Right renal cortex interstitium (tissue), 3 donors: ENCODE measurements at places on chromosomes 7 and 10. TPM values are rescaled to one million over a fixed set of nuclear protein-coding genes. Genes with fewer than 3 reads are reported as not detected.
A peak's percentile ranks its signal among the peaks of the same experiment; 100 is the strongest.

DNA sequence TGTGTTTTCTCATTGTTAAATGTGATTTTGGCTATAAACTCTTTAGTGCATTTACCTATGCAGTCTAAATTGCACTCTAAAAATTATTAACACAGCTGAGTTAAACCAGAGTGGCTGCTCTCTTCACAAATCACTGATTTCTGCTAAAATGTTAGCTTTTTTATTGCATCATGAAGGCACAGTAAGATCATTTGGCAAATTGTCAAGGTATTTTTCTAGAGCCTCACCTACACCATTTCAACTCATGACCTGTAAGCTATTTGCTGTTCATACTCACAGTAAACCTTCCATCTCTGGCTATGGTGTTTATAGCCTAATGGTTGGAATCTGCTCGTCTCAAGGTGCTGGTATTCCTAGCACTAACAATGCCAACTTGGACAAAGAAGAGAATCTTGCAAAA lies 25.7 kb downstream of the NDUFB2 start:
- no peak for DNase-seq

The RNF32 gene
- 2.3 TPM for polyA plus RNA-seq

- DNase-seq, result peak; percentile 17
Observed at GRCh38 chr7:97179454-97180104, 62.1 kb downstream of the SDHAF3 start.

The RABGEF1 gene
- 31.6 TPM for polyA plus RNA-seq

DNA sequence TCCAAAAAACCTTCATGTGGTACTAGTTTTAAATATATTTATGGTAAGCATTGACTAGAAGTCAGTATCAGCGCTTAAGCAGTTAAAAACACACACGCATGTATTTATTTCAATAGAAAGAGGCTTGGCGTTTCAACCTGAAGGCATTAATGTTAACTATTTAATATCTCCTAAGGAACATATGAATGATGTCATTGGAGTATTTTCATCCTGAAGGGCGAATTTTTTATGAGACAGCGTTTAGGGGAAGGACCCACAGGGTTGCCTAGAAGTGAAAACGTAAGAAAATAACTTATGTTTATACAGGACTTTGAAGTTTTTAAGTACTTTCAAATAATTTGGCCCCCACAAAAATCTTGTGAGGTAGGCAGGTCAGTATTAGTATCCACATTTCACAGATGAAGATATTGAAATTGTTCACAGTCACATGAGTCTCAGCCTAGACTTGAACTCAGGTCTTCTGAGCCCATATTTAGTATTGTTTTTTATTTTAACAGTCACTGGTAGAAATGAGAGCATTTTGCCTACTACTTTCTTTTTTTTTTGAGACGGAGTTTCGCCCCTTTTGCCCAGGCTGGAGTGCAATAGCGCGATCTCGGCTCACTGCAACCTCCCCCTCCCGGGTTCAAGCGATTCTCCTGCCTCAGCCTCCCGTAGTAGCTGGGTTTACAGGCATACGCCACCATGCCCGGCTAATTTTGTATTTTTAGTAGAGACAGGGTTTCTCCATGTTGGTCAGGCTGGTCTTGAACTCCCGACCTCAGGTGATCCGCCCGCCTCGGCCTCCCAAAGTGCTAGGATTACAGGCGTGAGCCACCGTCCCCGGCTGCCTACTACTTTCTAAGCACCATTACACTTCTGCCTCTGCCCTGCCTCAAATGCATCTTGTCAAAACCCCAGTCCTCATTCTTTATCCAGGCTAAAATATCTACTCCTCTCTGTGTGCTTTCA lies 1.8 kb downstream of the SLK start:
- DNase-seq, result no peak

The STEAP2 gene
- polyA plus RNA-seq, result 9.3 TPM

DNA sequence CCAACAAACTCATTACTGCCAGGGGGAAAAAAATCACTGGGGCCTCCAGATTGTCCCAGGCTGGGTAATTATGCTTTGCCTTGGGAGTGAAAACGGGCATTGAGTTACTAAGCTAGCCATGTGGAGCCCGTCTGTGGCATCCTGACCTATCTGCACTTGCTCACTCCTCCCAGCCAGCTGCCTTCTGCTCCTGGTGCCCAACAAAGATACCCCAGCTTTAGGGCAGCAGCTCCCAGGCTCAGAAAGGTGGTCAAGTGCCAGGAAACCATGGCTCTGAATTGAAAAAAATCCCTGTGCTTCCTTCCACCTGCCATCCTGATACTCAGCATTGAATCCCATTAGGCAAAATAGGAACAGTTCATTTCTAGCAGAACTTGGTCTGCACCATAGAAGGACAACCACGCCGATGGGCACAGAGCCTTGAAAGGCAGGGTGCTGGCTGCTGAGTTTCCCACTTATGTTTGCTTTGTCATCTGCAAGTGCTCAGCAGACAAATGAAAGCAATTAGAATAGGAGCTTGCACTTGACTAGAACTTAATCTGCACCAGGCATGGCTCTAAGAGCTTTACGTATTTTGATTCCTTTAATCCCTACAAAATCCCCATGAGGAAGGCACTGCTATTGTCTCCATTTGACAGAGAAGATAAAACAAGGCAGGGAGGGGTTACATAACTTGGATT lies 42.8 kb downstream of the HSPA12A start:
- no peak for DNase-seq

- no peak for DNase-seq
Observed at GRCh38 chr7:28028471-28028870, 152.1 kb downstream of the JAZF1 start.

GRCh38 chr7:106022193-106022821 lies 59.2 kb downstream of the CDHR3 start:
- DNase-seq, result no peak

The MAP3K8 gene
- polyA plus RNA-seq, result 5.7 TPM

The STEAP4 gene
- polyA plus RNA-seq, result 0.11 TPM

DNA sequence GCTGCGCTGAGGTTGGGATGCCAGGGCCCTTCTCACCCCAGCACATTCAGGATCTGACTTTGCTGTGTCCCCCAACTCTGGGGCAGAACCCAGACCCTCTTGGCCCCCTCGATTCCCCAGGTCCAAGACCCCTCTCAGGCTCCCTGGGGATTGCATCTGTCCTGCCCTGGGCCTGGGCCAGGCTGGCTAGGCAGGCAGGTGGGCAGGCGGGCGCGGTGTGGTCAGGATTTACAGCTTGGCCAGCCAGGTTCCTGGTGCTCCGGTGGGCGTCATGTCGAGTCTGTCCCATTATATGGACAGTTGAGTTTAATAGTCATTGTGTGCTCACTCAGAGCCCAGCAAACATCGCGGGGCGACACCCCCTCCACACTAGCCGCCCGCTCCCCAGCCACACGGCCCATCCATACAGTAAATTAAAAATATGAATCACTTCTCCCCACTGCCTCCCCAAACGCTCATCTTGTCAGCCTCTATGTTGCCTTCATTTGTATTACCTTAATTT lies 23.5 kb downstream of the POLL start:
- no peak for DNase-seq

- no peak for DNase-seq
Observed at GRCh38 chr10:98469001-98469931, 22.5 kb upstream of the HPS1 start.

DNA sequence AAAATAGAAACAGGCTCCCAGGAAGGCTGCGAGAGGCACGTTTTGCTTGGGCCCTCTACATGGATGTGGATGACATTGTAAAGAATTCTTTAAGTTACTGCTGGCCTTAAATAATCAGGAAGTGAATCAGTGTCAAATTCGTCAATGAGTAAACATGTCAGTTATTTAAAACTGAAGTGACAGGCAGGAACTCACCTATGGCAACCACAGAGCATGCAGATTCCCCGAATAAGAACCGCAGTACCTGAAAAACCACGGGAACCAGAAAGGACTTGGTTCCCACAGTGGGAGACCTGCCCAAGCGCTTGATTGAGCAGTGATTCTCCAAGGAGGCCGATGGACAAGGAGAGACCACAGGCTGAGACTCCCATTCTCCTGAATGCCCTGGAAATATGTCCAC lies 351.2 kb upstream of the AKR1E2 start:
- no peak for DNase-seq

The NEUROD6 gene
- not detected for polyA plus RNA-seq

The CALN1 gene
- 0.83 TPM for polyA plus RNA-seq

DNA sequence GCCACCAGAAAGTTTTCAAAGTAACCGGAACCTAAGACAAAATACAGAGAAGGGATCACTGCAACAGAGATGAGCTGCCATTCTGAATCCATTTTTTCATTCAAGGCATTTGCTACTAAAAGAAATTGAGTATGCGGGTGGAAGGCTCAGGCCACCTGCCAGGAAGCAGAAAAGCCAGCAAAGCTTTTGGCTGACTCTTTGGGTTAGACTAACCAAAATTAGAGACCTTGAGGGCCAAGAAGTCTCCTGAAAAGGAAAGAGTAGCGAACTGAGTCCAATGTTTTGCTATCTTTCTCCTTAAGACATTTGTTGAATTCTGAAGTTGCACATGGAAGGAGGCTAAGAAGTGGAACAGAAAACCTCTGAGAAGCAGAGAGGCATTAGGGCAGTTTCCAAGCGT lies 79.0 kb downstream of the FAS start:
- DNase-seq, result no peak

DNA sequence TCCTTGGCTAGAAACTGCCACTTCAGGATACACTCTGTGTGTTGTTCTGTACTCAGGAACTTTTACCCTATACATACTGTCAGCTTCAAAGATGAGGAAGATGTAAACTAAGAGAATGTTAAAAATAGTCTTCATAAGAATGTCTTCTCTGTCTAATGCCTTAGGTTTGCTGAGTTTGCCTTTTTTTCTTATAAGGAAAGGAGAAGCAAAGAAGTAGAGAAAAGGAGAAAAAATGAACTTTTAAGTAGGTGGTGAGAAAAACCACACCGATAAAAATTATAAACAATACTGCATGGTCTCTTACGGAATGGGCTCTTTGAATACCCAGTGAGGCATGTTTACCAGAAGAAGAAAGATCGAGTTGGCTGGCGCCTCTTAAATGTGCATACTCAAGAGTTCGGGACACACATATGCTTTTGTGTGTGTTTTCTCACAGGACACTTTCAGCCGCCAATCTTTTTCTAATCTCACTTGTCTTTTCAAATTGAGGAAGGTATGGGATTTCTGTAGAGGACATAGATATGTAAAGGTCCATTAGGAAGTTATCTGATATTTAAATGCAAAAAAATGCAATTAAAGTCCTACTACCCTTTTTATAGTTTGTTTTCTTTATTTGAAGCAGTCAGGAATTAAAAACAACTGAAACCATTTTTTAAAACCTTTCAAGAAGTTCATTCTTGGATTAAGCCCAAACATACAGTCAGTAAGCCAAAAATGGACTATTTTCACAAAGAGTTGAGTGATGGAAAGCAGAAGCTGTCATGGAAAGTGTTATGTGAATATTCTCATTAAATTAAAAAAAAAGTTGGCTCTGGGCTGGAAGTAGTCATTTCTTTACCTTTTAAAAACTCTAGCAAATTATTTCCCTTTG lies 100.6 kb upstream of the MDFIC start:
- DNase-seq, result no peak

- no peak for DNase-seq
Observed at GRCh38 chr7:106635411-106635810, 25.5 kb downstream of the CCDC71L start.

DNA sequence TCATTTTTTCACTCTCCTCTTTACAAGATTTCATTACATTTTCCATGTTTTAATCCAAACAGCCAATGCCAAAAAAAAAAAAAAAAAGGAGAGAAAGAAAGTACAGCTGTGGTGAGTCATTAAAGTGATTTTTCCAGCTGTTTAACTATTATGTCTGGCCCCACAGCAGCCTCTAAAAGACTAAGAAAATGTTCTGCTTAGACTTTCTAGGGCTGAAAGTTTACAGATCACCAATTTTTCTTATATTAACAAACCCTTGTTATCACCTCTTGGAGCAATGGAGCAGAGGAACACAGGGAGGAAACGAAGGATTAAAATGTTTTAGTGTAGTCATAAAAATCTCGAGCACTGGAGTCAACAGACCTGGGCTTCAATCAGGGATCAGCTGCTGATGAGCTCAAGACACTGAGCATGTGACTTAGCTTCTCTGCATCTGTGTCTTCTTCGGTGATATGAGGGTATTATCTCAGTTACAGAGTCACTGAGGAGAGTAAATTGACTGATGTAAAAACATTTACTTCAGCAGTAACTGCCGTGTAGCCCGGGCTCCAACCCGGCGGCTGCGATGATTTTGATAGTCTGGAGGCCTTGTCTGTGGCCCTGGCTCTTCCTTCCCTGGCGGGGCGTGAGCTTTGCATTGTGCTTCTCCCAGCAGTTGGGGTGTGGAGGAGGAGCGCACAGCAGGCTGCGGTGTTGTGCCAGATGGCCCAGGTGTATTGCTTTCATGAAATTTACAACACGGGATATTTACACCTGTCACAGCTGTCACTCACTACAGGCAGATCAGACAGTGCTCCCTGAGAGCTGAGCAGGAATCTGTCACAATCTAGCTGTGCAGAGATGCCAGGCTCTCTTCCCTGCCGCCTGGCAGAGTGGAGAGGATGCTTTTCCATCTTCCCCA lies 298.3 kb upstream of the FZD8 start:
- DNase-seq, result no peak

The DRGX gene
- not detected for polyA plus RNA-seq

DNA sequence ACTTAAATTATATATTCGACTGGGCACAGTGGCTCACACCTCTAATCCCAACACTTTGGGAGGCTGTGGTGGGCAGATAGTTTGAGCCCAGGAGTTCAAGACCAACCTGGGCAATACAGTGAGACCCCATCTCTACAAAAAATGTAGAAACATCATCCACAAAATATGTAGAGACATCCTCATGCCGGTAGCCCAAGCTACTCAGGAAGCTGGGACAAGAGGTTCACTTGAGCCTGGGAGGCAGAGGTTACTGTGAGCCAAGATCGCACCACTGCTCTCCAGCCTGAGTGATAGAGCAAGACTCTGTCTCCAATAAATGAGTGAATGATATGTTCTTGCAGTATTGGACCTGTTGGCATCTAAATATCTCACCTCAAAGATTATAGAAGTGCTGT lies 22.6 kb upstream of the TNS3 start:
- DNase-seq, result no peak

DNA sequence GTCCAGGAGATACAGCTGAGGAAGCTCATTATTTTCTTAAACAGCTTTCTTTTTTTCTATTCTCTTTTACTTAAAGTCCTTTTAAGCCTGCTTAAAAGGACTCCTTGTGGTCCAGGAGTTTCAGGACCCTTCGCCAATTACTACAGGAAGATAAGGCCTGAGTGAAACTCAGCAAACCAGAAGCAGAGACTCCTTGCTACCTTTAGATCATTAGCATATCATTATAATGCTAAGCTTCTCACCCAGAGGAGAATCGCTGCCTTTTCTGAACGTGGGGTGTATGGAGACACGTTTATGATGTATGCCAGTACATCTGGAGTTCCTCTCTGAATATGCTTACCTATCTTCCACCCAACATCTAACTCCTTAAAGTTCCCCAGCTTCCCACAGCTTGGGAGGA lies 47.5 kb downstream of the ANKMY2 start:
- DNase-seq, result no peak

GRCh38 chr10:110353244-110354119 lies 48.8 kb upstream of the SMNDC1 start:
- no peak for DNase-seq
